Memory B cell (primary cell): ENCODE measurements at places on chromosomes 12 and 14.

DNA sequence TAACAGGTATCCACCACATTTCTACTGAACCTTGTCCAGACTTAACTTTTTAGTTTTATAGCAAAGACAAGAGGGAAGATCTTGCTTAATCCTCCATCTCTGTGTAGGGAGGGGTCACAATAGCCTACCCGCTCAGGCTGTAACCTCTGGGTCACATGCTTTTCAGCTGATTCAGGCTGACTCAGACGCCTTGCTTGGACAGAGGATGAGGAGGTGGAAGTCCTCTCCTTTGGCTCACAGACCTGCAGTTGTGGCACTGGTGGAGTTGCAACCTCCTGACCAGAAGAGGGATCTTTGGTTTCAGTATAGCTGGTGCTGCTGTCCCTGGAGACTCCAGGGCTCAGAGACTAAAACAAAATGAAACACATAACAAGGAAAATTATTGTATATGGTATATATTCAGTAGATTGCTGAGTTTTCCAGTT lies 16.2 kb downstream of the ACIN1 start:
- peaks cover 28% of the 10 kb centered on the region for H3K36me3 ChIP-seq
- H3K4me1 ChIP-seq = peaks cover 3% of the 10 kb centered on the region
- no peak overlapping the region for H3K27ac ChIP-seq
- no peak for DNase-seq

GRCh38 chr12:52618866-52619265 lies 507 bp upstream of the KRT73 start:
- DNase-seq = peak; percentile 6
- no peak overlapping the region for H3K27ac ChIP-seq
- no peaks in the 10 kb centered on the region for H3K4me1 ChIP-seq
- no peak overlapping the region for H3K4me3 ChIP-seq
- H3K27me3 ChIP-seq = peaks cover 23% of the 10 kb centered on the region

GRCh38 chr14:56219666-56220413 lies 101.6 kb downstream of the PELI2 start:
- H3K4me3 ChIP-seq = no peak overlapping the region
- peaks cover 3% of the 10 kb centered on the region for H3K27me3 ChIP-seq
- no peaks in the 10 kb centered on the region for H3K4me1 ChIP-seq
- no peak for DNase-seq
- peaks cover 1% of the 10 kb centered on the region for H3K36me3 ChIP-seq

DNA sequence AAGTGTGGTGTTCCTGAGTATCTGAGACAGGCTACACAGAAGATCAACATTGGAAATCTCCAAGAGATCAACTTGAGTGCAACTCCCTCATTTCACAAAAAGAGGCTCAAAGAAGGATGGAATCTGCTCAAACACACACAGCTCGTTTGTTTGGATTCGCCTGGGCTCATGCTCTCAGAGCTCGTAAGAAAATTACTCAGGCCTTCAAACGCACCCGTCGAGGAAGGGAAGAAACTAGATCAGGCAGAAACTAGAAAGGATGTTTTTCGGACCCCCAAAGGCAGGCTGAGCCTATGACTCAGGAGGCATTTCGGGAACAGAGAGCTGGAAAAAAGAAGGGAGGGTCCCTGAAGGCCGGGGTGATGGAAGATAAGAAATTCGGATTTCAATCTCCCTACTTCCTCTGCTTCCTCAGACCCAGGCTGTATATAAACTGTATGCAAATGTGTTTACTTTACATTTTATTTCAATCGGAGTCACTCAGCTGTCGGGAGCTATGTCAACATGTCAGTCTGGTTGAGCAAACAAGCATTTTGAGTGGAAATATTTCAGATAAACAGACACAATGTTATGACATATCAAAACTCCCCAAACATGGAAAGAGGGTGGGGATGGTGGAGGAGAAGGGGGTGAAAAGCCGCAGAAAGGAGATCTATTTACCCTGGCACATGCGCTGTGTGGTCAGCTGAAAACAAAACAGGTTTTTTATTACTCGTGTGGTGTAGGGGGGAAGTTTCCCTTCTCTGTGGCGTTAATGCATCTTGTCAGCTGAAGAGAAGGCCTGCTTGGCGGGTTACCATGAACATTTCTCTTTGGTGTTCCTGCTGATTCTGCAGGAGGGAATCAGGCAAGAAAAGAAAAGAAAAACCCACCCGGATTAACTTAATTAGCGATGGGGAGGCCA lies 129.1 kb upstream of the TBX3 start:
- no peak overlapping the region for H3K27ac ChIP-seq
- H3K27me3 ChIP-seq = peaks cover 1% of the 10 kb centered on the region
- H3K4me1 ChIP-seq = no peaks in the 10 kb centered on the region
- no peak for DNase-seq

DNA sequence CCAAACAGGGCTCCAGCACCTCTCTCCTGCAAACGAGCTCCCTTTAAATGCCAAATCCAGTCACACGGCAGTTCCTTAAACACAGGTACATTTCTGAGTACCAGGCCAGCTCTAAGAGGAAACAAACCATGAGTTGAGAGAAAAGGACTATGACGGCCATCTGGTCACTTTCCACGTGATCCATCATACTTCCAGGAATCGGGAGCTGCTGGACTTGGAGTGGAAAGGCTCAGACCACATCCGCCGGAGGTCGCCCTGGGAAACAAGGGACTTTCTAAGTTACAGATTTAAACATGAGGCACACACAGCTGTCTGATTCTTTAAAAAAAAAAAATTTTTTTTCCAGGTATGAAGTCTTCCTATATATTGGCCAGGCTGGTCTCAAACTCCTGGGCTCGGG lies 39.2 kb downstream of the ACADS start:
- no peaks in the 10 kb centered on the region for H3K27me3 ChIP-seq
- peaks cover 11% of the 10 kb centered on the region for H3K4me1 ChIP-seq
- DNase-seq = no peak
- no peak overlapping the region for H3K4me3 ChIP-seq

DNA sequence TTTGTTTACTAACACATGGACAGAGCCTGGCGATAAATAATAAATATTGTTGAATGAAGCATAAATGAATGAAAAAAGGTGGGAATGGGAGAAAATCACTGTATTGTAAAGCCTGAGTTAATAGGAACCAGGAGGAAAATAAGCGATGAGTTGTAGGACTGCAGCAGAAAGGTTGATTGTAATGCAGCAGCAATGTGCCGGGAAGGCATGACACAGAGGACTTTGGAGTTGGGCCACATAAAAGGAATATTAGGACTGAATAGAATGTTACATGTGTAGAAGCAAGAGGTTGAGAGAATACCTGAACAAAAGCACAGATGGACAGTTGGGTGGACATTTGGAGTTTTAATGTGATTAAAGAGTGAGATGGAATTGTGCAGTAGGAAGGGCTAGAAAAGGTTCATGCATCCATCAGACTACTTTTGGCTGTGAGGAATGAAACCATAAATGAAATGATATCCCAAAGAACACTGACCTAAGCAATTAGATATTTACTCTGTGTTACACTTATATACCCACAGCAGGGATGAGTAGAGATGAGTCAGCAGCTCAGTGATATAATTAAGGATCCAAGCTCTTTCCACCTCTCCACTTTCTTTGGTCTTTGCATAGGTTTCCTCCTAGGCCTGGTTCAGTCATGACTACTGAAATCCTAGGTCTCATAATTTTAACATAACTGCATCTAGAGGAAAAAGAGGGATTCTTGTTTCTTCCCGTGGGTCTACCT lies 55.4 kb downstream of the CCER1 start:
- H3K36me3 ChIP-seq = no peaks in the 10 kb centered on the region
- no peak overlapping the region for H3K27ac ChIP-seq
- H3K4me3 ChIP-seq = no peak overlapping the region
- H3K4me1 ChIP-seq = no peaks in the 10 kb centered on the region
- no peak for DNase-seq
- peaks cover 3% of the 10 kb centered on the region for H3K27me3 ChIP-seq

DNA sequence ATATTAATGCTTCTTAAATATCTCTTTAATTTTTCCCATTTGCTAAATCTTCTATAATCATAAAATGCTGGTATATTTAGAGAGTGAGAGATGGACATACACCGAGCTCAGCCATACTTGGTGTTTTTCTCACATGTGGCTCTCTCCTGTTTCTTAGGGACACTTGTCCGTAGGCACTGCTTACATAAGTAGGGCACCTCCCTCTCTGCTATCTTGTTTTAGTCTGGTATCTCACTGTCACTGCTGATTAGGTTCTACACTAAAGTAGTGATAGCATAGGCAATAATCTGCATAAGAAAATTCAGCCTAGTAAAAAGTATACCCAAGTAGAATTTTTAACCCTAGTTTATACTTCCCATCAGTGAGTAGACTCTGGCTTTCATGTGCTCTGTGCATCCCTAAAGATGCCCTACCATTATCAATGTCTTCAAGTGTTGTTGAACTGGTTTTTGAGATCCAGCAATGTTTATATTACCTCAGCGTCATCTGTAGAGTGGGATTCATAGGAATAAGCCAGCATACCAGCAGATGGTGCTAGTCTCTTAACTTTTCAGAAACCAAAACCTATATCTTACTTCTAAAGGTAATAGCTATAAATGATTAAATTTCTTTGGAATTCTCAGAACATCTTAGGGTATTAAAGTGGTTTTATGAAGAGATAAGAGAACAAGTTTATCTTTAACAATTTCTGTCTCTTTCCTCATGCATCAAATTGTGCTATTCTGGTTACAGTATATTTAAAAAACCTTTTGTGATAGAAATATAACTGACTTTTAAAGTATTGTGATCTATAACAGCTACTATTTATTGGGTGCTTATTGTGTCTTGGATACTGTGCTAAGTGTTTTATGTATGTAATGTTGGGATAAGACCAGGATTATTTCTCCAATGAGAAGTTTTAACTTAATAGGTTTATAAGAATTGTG lies 32.9 kb downstream of the ARID2 start:
- peaks cover 8% of the 10 kb centered on the region for H3K36me3 ChIP-seq
- no peak overlapping the region for H3K4me3 ChIP-seq
- H3K27me3 ChIP-seq = no peaks in the 10 kb centered on the region

DNA sequence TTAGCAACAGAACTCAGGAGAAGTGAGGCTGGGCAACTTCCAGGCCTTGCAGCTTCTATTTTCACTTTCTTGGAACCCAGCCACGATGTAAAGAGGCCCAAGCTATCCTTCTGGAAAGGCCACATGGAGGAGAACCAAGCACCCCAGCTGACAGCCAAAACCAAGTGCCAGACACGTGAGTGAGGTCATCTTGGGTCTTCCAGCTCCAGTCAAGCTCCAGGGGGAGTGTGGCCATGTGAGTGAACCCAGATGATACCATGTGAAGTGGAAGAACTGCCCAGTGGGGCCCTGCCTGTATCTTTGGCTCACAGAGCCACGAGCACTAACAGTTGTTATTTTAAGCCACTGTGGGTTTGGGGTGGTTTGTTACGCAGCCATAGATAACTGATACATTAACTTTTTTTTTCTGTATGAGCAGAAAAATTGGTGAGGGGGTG lies 126.8 kb upstream of the MAP1LC3B2 start:
- peaks cover 4% of the 10 kb centered on the region for H3K4me1 ChIP-seq
- H3K27me3 ChIP-seq = no peaks in the 10 kb centered on the region
- DNase-seq = no peak
- H3K4me3 ChIP-seq = no peak overlapping the region

DNA sequence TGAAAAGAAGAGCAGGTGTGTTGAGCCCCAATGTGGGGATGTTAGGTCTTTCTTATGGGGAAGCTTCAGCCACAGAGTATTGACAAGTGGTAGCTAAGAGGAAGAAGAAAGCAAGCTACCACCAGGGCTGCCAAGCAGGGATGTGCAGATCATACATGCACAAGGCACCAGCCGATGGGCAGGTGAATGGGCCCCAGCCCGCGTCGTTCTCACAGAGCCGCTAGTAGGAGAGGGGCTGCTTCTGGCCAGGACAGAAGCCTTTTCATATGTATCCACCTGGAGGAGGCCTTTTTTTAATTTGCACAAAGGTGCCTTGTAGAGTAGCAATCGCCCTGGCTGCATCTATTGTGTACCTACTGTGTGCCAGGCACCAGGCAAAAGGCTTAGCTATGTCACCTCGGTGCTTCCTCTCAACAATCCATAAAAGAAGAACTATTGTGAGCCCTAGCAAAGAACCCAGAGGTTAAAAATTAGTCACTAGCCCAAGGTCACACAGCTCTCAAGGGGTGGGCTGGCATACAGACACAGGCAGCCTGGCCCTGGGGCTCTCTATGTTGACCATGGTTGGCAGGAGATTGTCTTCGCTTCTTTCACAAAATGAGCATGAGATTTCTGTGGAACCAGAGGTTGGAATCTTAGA lies 8.2 kb downstream of the NUAK1 start:
- H3K4me3 ChIP-seq = no peak overlapping the region
- peaks cover 25% of the 10 kb centered on the region for H3K27me3 ChIP-seq
- H3K4me1 ChIP-seq = no peaks in the 10 kb centered on the region
- no peak for DNase-seq

- DNase-seq = no peak
- H3K4me3 ChIP-seq = no peak overlapping the region
- H3K4me1 ChIP-seq = no peaks in the 10 kb centered on the region
- no peaks in the 10 kb centered on the region for H3K36me3 ChIP-seq
- H3K27me3 ChIP-seq = peaks cover 3% of the 10 kb centered on the region
Observed at GRCh38 chr14:90556012-90556477, 159.2 kb downstream of the CALM1 start.

GRCh38 chr14:56552615-56553014 lies 27.0 kb upstream of the TMEM260 start:
- no peak overlapping the region for H3K4me3 ChIP-seq
- no peaks in the 10 kb centered on the region for H3K36me3 ChIP-seq
- DNase-seq = no peak
- peaks cover 8% of the 10 kb centered on the region for H3K27me3 ChIP-seq

- no peaks in the 10 kb centered on the region for H3K27me3 ChIP-seq
- H3K27ac ChIP-seq = no peak overlapping the region
- H3K4me3 ChIP-seq = no peak overlapping the region
- peaks cover 18% of the 10 kb centered on the region for H3K36me3 ChIP-seq
- H3K4me1 ChIP-seq = peaks cover 13% of the 10 kb centered on the region
- no peak for DNase-seq
Observed at GRCh38 chr12:95066091-95066855, 7.1 kb downstream of the NR2C1 start.

DNA sequence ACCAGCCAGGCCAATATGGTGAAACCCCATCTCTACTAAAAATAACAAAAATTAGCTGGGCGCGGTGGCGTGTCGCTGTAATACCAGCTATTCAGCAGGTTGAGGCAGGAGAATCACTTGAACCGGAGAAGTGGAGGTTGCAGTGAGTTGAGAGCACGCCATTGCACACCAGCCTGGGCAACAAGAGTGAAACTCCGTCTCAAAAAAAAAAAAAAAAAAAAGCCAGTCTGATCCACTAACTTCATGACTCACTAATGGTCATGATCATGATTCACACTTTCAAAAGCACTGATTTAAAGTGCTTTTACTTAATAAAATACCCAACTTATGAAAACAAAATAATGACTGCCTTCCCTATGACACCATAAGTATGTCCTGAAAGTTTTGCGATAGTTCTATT lies 38.4 kb upstream of the CPM start:
- H3K4me1 ChIP-seq = no peaks in the 10 kb centered on the region
- no peak for DNase-seq
- no peak overlapping the region for H3K27ac ChIP-seq
